ENCODE measurements at places on chromosomes 5 and 9.

DNA sequence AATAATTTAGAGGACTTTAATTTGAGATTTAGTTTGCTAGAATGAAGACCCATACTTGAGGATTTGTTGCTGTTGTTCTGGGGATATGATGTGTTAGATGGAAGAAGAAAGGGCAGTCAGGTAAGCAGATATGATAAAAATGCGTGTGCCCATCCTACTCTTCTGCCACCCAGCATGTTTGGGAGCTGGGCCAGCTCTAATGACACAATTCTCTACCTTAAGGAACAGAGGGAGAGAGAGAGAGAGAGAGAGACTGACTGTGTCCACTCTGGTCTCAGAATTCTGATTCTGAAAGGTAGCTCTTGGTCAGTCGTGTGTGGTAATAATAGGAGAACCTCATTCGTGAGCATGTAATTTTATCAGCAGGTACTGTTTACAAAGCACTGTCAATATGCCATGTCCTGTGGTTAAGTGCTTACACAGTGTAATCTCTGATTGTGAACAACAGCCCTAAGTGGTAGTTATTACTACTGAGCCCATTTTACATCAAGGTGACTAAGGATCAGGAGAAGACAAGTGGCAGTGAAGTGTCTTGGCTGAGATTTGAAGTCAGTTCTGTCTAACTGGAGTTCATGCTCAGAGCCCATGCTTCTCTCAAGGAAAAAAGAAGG lies 307.4 kb upstream of the SEMA6A start:
- DNase-seq: no peak

- no peak for DNase-seq
Measured at GRCh38 chr5:76732405-76733048, 16.6 kb downstream of the F2R start.

- no peak for DNase-seq
Measured at GRCh38 chr5:11432116-11432515, 472.1 kb downstream of the CTNND2 start.

DNA sequence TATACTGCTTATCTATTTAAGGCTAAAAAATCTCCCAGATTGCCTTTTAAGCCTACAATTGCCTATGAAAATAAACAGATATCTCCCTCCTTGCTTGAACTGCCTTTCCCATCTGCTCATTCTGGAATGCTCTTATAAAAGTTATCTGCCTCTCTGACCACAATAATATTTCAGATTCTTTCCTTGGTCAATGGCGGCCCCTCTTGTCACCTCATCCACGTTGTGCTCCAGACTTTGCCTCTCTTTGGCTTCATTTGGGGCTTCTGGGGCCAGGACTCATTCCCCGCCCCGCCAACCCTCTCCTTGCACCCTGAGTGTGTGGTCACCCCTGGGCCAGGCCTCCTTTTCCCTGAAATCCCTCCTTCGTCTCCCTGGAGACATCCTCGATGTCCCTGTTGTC lies 110.0 kb upstream of the RPS23 start:
- no peak for DNase-seq

- DNase-seq: no peak
Measured at GRCh38 chr5:73088026-73088425, 32.3 kb upstream of the TMEM171 start.
